Stromal cell of bone marrow (primary cell): ENCODE measurements at places on chromosomes 6 and 20.

GRCh38 chr20:23149623-23150279 lies 63.6 kb upstream of the CD93 start:
- no peak for DNase-seq

GRCh38 chr6:3762359-3762758 lies 10.8 kb upstream of the PXDC1 start:
- DNase-seq = no peak

GRCh38 chr6:27747637-27748036 lies 164.6 kb downstream of the OR2B2 start:
- DNase-seq = no peak

DNA sequence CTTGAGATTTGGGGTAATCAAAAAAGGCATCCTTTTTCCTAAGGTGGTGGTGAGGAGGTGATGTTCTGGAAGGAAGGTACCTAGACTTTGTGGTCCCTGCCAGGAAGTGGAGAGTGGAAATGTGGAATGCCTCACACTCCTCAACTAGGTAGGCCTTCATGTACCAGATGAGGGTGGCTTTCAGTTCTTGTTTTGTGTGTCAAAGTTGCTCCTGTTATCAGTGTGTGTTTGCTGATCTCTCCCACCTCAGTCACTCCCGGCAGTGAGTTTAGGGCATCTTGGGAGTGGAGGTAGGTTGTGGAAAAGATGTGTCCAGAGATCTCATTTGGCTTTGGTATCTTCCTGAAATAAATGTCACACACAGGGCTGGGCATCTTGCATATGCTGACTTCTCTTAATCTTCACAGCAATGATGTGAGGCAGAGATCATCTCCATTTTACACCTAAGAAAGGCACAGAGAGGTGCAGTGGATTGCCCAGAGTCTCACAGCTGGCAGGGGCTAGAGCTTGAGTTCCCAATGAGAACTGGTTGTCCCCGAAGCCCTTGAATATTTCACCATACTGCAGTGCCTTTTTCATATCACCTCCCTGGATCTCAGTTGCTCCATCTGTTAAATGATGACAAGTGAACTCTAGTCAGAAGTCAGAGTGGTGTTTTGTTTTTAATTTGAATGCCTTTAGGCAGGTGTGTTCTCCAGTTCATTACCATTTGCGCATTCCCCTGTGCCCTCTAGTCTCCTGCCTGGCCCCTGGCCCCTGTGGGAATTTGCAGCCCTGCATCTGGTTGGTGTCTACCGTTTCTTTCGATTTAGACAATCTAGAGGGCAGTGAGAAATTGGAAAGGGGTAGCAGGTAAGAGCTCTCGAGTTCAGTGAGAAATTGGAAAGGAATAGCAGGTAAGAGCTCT lies 2.9 kb downstream of the PKIG start:
- DNase-seq = no peak

GRCh38 chr6:165008971-165009370 lies 300.4 kb downstream of the C6orf118 start:
- DNase-seq = no peak

- peak; percentile 100 for DNase-seq
Measured at GRCh38 chr6:37244430-37245310, 12.9 kb upstream of the TBC1D22B start.

GRCh38 chr20:50050660-50051308 lies 62.2 kb downstream of the UBE2V1 start:
- DNase-seq = no peak

GRCh38 chr6:111715321-111715720 lies 109.6 kb upstream of the TRAF3IP2 start:
- no peak for DNase-seq

DNA sequence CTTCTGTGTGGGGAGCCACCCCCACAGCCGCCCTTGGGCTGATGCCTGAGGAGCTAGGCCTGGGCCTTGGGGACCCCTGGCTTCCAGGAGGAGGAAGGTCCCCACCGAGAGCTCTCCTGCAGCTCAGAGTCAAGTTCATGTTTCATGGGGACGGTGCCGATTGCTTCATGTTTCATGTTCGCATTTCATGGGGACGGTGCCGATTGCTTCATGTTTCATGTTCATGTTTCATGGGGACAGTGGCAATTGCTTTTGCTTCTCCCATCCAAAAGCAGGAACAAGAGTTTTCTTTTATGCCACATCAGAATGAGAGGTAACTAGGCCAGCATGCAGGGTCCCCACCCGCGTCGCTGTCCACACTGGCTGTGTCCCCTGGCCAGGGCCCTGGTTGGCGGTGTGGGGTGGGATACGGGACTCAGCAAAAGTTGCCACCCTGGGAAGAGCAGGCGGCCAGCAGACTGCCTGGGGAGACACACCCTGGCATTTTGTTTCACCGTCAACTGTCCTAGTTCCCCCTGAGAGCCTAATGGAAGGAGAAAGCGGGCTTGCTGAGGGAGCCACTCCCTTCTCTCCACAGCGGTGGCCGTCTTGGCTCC lies 46.0 kb downstream of the DACT2 start:
- DNase-seq = no peak

DNA sequence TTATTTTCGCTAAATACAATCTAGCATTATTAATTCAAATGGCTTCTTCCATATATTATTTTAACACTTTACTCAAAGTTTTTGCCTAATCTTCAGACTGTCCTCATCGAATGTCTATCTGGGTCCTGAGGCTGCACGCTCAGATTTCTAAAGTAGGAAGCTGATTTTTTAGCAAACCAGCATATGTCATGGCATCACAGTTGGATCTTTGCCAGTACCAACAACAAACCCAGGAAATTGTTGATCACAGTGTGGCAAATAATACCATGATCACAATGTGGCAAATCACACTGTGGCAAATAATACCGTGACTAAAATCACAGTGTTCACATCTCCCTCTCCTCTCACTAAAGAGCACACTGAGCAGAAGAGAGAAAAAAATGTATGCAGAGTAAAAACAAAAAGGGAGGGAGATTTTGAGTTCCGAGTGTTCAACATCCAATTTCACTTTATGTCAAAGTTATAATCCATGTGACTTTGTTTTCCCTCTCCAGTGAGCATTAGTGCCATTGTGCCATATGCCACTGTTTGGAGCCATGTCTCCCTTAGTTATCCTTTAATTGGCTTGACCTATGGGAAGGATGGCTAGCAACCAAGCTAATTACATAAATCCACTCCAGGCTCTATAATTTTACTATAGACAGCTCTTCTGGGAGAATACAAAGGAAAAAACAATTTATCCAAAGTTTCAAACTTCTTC lies 1059.6 kb downstream of the HACE1 start:
- DNase-seq = no peak

- no peak for DNase-seq
Measured at GRCh38 chr6:127748290-127748689, 152.6 kb downstream of the THEMIS start.

- no peak for DNase-seq
Measured at GRCh38 chr20:39090906-39091305, 128.8 kb downstream of the DHX35 start.

DNA sequence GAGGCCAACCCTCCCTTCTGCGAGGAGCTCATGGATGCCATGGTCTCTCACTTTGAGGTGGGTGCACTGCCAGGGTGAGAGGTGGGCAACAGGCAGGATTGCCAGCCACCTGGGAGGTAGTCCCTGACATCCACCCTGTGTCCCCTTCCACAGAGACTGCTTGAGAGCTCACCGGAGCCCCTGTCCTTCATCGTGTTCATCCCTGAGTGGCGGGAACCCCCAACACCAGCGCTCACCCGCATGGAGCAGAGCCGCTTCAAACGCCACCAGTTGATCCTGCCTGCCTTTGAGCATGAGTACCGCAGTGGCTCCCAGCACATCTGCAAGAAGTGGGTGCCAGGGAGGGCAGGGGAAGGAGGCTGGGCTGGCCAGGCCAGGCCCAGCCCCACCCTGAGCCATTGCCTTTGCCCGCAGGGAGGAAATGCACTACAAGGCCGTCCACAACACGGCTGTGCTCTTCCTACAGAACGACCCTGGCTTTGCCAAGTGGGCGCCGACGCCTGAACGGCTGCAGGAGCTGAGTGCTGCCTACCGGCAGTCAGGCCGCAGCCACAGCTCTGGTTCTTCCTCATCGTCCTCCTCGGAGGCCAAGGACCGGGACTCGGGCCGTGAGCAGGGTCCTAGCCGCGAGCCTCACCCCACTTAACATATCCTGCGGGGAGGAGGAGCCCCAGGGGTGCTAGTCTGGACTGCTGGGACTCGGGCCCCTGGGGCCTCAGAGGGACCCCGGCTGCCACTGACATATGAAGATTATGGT lies 12.8 kb downstream of the PCIF1 start:
- no peak for DNase-seq

GRCh38 chr20:53020376-53020775 lies 48.2 kb downstream of the TSHZ2 start:
- no peak for DNase-seq

DNA sequence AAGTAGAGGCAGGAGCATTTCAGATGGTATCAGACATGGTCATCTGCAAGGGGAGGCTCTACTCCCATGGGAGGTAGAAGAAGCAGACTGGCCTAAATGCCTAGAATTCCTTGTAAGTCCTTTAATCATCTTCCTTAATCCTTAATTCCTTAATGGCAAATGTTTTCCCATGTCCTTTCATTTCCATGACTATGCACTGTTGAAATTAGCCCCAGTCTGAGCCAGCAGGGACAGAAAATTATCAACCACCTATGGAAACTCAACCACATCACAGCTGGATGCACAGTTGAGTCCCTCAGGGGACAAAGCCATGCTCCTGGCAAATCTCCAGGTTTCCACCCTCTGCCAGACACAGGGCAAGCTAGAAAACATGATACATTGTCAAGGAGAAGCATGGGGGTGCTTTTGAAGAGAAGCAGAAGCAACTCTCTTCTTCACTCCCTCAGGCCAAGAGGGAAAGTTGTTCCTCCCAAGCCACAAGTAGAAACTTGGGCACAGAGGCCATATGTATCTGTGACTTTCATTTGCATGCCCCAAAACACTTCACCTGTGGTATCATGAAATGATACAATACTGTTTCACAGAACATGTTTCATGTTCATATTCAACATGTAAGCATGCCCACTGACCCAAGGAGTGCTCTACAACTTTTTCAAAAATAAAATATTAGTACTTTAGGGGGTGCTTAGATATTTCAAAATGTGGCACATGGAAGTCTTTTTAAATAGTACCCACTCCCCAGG lies 683.6 kb downstream of the KIF16B start:
- no peak for DNase-seq

DNA sequence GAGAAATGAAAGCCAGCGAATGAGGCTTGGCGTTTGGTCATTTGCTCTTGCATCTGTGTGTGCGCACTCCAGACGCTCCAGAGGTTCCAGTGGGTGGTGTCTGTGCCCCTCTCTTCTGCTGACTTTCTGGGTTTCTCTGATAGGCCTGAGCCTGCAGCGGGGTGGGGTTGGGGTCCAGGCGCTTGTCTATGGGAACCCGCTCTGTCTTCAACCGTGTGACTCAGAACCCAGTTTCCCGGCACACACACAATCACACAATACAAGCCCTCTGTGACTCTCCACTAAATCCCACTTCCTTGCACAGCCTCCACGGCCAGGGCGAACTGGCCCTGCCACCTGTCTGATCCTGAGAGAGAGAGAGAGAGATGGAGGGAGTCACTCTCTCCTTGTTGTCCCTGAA lies 24.6 kb downstream of the RBM38 start:
- no peak for DNase-seq

DNA sequence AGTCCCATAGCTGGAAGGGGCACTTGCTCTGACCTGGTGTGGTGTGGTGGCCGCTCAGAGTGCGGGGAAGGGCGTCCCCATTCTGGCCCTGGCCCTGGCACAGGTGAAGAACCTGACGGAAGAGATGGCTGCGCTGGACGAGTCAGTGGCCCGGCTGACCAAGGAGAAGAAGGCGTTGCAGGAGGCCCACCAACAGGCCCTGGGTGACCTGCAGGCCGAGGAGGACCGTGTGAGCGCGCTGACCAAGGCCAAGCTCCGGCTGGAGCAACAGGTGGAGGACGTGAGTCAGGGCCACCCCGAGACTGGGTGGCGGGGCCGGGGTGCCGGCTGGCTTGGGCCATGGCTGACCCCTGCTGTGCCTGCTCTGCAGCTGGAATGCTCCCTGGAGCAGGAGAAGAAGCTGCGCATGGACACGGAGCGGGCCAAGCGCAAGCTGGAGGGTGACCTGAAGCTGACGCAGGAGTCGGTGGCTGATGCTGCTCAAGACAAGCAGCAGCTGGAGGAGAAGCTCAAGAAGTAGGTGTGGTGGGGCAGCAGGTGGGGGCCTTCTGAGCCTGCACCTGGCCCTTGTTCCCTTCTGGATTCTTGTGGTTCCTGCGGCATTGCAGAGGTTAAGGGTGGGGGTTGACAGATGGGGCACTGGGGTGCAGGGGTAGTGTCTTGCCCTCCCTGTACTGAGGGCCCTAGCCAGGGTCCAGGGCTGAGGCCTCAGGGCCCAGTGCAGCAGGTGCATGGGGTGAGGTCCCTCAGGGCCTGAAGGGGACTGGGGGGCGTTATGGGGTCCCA lies 40.8 kb downstream of the MYH7B start:
- no peak for DNase-seq

DNA sequence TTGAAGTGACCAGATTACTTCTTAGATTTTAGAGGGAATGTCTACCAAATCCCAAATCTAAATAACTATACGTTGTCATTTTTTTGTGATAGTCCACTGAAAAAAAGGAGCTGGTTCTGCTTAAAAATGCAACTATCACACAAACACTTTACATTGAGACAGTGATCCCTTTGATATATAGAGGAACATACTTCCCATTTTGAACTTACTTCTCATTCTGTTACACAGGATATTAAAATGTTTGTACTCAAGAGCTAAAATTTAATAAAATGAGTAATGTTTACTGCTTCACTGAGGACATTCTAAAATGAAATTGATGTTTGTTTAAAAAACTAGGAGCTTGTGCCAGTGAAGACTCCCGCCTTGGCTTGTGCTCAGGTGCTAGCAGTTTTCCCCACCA lies 174.1 kb downstream of the CARMIL1 start:
- no peak for DNase-seq

DNA sequence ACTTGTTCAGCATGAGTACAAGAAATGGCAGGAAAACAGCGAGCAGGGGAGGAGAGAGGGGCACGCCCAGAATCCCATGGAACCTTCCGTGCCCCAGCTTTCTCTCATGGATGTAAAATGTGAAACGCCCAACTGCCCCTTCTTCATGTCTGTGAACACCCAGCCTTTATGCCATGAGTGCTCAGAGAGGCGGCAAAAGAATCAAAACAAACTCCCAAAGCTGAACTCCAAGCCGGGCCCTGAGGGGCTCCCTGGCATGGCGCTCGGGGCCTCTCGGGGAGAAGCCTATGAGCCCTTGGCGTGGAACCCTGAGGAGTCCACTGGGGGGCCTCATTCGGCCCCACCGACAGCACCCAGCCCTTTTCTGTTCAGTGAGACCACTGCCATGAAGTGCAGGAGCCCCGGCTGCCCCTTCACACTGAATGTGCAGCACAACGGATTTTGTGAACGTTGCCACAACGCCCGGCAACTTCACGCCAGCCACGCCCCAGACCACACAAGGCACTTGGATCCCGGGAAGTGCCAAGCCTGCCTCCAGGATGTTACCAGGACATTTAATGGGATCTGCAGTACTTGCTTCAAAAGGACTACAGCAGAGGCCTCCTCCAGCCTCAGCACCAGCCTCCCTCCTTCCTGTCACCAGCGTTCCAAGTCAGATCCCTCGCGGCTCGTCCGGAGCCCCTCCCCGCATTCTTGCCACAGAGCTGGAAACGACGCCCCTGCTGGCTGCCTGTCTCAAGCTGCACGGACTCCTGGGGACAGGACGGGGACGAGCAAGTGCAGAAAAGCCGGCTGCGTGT lies 11.6 kb downstream of the TNFAIP3 start:
- DNase-seq = no peak

GRCh38 chr6:8193541-8193940 lies 91.2 kb upstream of the EEF1E1 start:
- DNase-seq = no peak

GRCh38 chr6:11770546-11771466 lies 7.8 kb downstream of the ADTRP start:
- DNase-seq = peak; percentile 100

- DNase-seq = no peak
Measured at GRCh38 chr20:46801003-46801702, 91.7 kb downstream of the SLC2A10 start.
